ENCODE measurements at places on chromosomes 6 and 20.

DNA sequence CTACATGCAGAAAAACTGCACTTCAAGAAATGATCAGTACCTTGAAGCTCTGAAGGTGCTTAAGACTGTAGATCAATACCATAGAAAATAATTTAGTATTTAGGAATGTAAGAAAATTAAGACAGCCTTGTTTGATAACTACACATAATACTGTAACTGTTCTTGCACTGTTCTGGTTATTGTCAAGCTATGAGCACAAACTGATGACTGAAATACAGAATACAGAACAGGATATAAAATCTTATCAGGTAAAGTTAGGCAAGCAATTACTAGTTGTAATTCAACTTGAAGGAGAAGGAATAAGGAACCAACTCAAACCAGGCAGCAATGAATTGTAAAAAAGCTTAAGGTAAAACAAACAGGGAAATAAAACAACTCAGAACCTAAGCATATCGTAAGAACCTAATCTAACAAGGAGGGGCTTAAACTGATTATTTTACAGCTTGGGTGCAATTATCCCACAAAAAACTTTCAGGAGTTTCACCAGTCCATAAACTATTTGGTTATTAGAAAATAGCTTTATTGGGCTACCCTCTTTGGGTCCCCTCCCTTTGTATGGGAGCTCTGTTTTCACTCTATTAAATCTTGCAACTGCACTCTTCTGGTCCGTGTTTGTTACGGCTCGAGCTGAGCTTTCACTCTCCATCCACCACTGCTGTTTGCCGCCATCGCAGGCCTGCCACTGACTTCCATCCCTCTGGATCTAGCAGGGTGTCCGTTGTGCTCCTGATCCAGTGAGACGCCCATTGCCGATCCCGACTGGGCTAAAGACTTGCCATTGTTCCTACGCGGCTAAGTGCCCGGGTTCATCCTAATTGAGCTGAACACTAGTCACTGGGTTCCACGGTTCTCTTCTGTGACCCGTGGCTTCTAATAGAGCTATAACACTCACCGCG lies 97.7 kb downstream of the ATG5 start:
- no peak for DNase-seq

GRCh38 chr6:130632277-130632676 lies 194.9 kb upstream of the SMLR1 start:
- DNase-seq: no peak

- no peak for DNase-seq
Observed at GRCh38 chr6:52000064-52000463, 87.3 kb downstream of the PKHD1 start.

DNA sequence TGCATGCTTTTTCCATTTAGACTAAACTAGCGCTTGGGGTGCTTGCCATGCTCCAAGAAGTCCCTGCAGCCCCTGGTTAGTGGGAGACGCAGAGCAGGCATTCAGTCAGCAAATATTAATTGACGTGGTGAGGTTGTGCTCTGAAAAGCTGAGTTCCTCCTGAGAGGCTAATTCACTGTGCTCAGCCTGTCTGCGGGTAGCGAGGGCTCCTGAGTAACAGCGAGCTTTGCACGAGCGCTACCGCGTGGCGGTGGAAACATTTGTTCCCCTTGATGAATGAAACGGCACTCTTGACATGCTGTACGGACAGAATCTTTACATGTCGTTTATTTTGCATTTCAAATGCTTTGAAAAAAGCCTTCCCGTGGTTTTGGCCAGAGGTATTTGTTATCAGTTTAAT lies 170.6 kb upstream of the AGPAT4 start:
- DNase-seq: no peak

GRCh38 chr6:32995448-32995847 lies 13.9 kb downstream of the HLA-DOA start:
- no peak for DNase-seq

- DNase-seq: no peak
Observed at GRCh38 chr6:5083307-5083583, 1.9 kb upstream of the PPP1R3G start.

- no peak for DNase-seq
Observed at GRCh38 chr6:5463690-5464089, 202.4 kb downstream of the FARS2 start.

DNA sequence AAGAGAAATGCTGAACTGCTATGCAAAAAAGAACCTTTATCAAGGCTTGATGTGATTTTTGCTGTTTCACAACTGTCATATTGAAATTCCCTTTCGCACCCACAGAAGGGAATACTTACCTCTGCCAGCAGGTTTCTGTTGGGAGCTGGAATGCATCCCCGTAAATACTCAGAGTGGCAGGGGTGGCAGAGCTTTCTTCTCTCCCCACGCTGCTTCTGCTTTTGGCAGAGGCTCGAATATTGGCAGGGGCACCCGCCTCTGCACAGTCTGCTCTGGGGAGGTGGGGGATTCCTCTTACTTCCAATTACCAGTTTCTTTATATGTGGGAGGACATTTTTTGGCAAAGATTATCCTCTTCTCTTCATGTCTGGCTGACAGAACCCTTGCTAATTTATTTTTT lies 28.4 kb downstream of the TMEM200A start:
- DNase-seq: no peak
